Activated naive CD4-positive, alpha-beta T cell treated with anti-CD3 and anti-CD28 coated beads, Interleukin-2, amount 50 U/mL, for 16 hours (primary cell): ENCODE measurements at places on chromosomes 4 and X.

DNA sequence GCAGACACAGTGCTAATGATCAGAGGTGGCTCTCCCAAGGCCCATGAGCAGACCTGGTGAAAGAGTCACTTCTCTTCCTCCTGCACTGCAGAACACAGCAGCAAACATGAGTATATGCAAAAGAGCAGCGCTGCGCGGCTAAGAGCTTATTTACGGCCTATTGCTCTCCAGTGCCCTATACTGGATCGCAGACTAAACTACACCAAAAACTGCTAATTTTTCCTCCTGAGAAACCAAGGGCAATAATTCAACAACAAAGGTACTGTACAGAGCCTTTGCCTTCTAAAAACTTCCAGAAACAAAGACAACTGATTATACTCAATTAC, 702.5 kb downstream of the ARAP2 start:
- no peak for DNase-seq

GRCh38 chr4:1277667-1278665, 11.7 kb upstream of the MAEA start:
- DNase-seq = no peak

GRCh38 chr4:57068237-57068981, 41.8 kb downstream of the IGFBP7 start:
- no peak for DNase-seq

DNA sequence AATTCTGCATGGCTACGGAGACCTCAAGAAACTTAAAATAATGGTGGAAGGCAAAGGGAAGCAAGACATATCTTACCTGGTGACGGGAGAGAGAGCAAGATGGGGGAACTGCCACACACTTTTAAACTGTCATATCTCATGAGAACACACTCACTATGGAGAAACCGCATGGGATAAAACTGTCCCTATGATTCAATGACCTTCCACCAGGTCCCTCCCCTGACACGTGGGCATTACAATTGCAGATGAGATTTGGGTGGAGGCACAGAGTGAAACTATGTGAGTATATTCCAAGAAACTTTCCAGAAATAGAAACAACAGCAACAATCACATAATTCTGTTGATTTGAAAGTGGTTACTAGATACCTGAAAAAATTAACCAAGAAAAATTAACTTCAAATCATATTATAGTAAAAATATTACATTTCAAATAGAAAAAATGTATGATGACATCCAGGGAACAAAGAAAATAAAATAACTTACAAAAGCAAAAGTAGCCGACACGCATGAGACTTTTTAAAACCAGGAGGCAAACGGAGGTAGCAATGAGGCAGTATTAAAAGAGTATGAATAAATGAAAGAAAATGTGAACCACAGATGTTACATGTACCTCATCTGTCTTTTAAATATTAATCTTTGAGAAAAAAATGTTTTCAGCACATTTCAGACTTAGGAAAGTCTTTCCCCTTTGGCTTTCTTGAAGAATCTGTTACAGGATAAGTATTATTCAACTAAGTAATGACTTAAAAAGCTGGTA, 879.5 kb downstream of the TECRL start:
- no peak for DNase-seq

GRCh38 chr4:137524725-137525369, 7.4 kb downstream of the PCDH18 start:
- no peak for DNase-seq

DNA sequence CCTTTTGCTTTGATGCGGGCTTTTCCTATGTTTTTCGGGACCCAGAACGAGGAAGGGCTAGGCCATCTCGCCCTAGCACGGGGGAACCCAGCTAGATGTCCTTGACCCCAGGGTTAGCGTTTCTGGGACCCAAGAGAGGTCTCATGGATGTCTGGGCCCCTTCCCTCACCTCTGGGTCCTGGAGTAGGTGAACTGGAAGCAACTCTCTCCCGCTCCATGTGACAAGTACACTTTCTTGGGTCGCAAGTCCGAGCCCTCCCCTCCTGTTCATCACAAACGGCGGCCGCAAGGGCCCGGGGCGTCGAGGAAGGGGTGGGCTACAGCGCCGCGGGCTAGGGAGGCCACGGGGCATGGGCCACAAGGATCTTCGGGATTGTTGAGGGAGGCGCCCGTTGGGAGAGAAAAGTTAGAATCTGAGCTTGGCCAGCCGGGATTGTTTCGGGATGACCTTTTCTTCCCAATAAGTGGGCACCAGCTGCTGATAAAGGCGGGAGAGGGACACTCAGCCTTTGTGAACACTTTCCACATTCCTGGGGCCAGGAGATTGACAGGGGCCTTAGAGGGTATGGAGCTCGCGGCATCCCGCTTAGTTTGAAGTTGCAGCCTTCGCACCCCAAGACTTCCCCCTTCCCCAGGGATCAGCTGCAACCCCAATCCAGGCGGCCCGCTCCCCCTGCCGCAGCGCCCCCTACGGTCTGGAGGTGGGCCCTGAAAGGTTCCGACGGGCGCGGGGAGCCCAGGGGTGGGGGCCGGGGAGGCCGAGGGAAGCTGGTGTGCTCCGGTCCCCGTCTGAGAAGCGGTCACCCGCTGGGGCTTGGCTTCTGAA, 136.9 kb upstream of the ZIC3 start:
- DNase-seq = no peak
